ENCODE measurements at places on chromosomes 5 and 9.
A peak's percentile ranks its signal among the peaks of the same experiment; 100 is the strongest.

DNA sequence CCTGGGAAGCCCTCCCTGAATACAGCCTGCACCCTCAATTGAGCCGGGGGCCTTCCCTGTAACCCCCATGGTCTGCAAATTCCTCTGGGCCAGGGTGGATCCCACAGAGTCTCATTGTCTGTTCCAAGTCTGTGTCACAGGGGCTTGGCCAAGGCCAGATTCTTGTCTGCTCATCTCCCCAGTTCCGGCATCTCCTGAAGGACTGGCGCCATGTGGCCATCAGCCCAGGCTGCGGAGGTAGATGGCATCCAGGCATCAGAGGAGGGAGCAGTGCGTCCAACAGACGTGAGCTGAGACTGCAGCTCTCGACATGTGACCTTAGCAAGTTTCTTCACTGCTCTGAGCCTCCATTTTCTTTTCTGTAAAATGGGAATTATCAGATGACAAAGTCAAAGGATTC, 37.3 kb upstream of the RPL26L1 start:
- H3K36me3 ChIP-seq, result peaks cover 38% of the 10 kb centered on the region
- DNase-seq, result no peak
- no peak overlapping the region for H3K4me3 ChIP-seq
- H3K27me3 ChIP-seq, result no peaks in the 10 kb centered on the region
- peak overlapping the region; percentile 29 for H3K27ac ChIP-seq

GRCh38 chr9:110143950-110144545, 63.9 kb downstream of the C9orf152 start:
- H3K4me1 ChIP-seq, result peaks cover 32% of the 10 kb centered on the region
- H3K27ac ChIP-seq, result no peak overlapping the region
- H3K27me3 ChIP-seq, result no peaks in the 10 kb centered on the region
- DNase-seq, result no peak

DNA sequence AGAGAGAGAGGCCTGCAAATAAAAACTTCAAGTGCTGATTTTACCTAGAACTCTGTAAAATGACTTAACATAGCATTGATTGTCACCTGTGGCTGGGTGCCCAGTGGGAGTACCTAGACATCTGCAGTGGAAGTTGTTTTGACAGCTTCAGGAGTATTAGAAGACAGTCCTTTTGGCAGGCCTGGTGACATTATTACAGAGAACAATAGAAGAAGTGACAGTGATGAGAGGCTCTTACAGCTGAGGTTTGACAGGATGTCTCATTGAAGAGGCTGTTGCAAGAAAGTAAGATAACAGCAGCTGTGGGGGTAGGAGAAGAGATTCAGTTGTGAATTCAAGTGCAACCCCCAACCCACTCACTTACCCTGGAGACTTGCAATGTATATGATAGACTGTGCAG, 27.9 kb upstream of the MUSK start:
- peak overlapping the region; percentile 53 for H3K27ac ChIP-seq
- no peak for DNase-seq
- H3K4me3 ChIP-seq, result no peak overlapping the region
- no peaks in the 10 kb centered on the region for H3K27me3 ChIP-seq
- no peaks in the 10 kb centered on the region for H3K36me3 ChIP-seq

DNA sequence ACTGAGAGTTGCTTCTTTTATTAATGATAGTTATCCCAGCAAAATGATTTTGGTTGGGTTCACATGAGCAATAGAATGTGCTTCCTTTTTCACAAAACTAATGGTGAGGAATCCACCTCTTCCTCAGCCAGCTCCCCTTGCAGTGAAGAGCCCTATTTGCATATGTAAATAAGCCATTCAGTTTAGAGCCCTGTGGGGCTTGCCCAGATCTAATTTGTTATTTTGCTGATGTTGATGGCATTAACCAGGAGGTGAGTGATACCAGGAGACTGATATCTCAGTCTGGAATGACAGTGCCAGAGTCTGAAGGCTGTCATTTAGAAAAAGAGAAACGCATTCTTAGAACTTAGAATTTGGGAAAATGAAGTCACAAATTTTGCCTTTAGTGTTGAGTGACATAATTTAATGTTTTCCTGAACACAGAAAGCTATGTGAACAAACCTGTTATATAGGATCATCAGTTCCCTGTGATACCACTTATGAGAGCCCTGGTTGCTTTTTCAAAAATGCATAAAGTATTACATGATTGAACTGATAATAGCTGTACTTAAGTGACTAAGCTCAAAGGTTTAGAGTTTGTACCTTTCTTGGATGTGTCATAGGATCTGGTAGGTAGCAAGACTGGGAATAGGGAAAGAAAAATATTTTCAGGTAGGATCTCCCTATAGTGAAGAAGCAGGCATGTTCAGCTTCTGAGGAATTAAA, 271.6 kb downstream of the MAST4 start:
- H3K36me3 ChIP-seq, result no peaks in the 10 kb centered on the region
- no peak overlapping the region for H3K4me3 ChIP-seq
- H3K27ac ChIP-seq, result no peak overlapping the region
- no peaks in the 10 kb centered on the region for H3K4me1 ChIP-seq
- peaks cover 6% of the 10 kb centered on the region for H3K27me3 ChIP-seq

DNA sequence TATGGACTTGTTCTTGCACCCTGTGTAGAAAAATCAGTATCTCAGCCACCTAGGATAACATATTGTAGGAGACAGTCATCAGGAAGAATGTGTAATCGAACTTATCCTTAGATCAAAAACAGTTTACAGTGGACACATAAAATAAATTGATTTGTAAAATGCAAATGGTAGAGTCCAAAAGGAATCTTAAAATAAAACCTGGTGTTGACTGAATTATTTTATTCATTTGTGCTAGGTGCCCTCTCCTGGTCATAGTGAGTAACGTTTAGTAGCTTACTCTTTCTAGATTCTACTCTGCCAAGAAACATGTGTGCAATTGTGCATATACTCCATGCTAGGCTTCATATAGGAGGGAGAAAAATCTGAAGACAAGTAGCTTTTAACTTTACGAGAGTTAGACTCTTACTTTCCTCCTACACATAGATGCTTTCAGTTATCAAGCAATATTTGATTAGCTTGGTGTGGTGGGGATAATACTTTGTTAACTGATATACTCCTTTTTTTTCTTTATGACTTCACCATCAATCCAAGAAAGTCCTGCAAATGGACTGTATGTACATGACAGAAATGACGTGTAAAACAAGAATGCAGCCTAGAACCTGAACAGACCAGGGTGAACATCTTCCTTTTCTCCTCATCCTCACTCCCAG, 23.7 kb upstream of the LOX start:
- no peak overlapping the region for H3K4me3 ChIP-seq
- H3K36me3 ChIP-seq, result no peaks in the 10 kb centered on the region
- peaks cover 5% of the 10 kb centered on the region for H3K4me1 ChIP-seq
- H3K27me3 ChIP-seq, result no peaks in the 10 kb centered on the region
- no peak overlapping the region for H3K27ac ChIP-seq

GRCh38 chr9:132801659-132802058, 76.4 kb downstream of the AK8 start:
- no peaks in the 10 kb centered on the region for H3K36me3 ChIP-seq
- no peak overlapping the region for H3K4me3 ChIP-seq
- no peaks in the 10 kb centered on the region for H3K4me1 ChIP-seq

DNA sequence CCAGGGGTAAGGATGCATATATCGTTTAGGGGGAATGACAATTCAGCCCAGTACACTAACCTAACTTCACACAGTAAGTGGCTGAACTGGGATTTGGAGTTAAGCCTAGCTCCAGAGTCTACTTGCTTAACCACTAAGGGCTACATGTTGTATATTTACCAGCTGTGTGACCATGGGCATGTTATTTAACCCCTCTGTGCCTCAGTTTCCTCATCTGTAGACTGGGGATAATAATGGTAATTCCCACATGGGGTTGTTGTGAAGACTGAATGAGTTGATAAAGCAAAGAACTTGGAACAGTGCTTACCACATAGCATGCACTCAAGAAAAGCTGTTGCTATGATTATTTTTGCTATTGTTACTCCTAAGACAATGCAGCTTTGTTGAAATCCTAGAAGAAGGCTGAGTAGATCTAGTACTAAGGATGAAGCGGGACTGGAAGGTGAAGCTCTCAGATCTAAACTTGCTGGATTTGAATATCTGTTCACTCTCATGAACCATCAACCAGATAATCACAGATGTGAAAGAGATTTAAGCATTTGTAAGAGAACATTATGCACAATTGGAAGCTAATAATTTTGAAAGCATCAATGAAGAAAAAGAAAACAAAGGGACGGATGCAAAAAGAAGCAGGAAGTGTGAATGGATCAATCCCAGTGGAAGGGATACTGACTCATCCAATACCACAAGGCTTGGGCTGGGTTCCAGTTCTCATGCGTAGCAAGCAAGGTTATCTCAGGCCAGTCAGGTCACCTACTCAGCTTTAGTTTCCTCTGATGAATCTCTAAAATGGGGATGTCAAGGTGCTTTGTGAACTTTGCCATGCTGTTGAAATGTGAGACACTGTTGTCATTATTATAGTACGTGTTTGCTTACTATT, 78.5 kb upstream of the TBC1D2 start:
- H3K27ac ChIP-seq, result no peak overlapping the region
- no peaks in the 10 kb centered on the region for H3K27me3 ChIP-seq
- peaks cover 12% of the 10 kb centered on the region for H3K4me1 ChIP-seq
- H3K4me3 ChIP-seq, result no peak overlapping the region

- no peak for DNase-seq
- H3K36me3 ChIP-seq, result no peaks in the 10 kb centered on the region
- H3K4me3 ChIP-seq, result no peak overlapping the region
- no peak overlapping the region for H3K27ac ChIP-seq
- H3K4me1 ChIP-seq, result no peaks in the 10 kb centered on the region
These were observed 117.5 kb downstream of the FSTL4 start for GRCh38 chr5:133494923-133495246.

DNA sequence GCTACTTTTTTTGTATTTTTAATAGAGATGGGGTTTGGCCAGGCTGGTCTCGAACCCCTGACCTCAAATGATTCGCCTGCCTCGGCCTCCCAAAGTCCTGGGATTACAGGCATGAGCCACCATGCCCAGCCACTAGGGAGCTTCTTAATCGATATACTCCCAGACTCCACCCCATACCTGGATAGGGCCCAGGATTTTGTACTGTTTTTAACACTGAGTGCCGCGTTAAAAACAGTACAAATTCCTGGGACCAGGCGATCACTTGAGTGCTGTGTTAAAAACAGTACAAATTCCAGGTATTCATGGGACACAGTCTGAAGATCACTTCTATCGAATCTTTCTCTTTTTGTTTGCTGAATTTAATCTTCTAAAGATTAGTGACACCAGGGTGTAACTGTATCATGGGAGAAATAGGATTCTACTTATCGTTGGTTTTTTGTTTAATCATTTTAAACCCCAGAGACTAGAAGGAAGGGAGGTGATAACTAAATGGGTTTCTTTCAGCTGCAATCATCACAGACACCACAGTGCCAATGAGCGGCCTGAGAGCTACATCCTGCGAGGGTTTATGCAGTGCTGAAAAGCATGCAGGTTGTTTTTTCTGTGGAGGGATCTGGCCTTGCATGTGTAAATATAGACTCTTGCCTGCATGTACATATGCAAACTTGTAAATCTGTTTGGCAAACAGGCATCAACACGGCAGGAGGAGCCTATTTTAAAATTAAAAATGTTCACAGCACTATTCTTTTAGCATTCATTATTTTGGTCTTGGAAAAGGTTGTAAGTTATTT, 303.8 kb upstream of the WWC1 start:
- DNase-seq, result no peak
- H3K36me3 ChIP-seq, result no peaks in the 10 kb centered on the region
- H3K4me3 ChIP-seq, result no peak overlapping the region

- H3K27me3 ChIP-seq, result no peaks in the 10 kb centered on the region
- H3K4me3 ChIP-seq, result no peak overlapping the region
- H3K27ac ChIP-seq, result no peak overlapping the region
- H3K4me1 ChIP-seq, result peaks cover 26% of the 10 kb centered on the region
- H3K36me3 ChIP-seq, result peaks cover 82% of the 10 kb centered on the region
- DNase-seq, result no peak
These were observed 171.6 kb upstream of the OTULINL start for GRCh38 chr5:14410068-14410393.

GRCh38 chr5:15566306-15566705, 66.3 kb downstream of the FBXL7 start:
- H3K27ac ChIP-seq, result no peak overlapping the region
- no peaks in the 10 kb centered on the region for H3K4me1 ChIP-seq
- H3K27me3 ChIP-seq, result no peaks in the 10 kb centered on the region
- H3K36me3 ChIP-seq, result no peaks in the 10 kb centered on the region
- no peak overlapping the region for H3K4me3 ChIP-seq
- no peak for DNase-seq

GRCh38 chr9:38198140-38198539, 129.1 kb upstream of the SHB start:
- no peak overlapping the region for H3K27ac ChIP-seq
- no peaks in the 10 kb centered on the region for H3K4me1 ChIP-seq
- H3K4me3 ChIP-seq, result no peak overlapping the region
- H3K36me3 ChIP-seq, result no peaks in the 10 kb centered on the region

GRCh38 chr5:157785801-157786200, 42.3 kb downstream of the LSM11 start:
- peaks cover 11% of the 10 kb centered on the region for H3K36me3 ChIP-seq
- no peaks in the 10 kb centered on the region for H3K4me1 ChIP-seq
- H3K27me3 ChIP-seq, result no peaks in the 10 kb centered on the region
- H3K27ac ChIP-seq, result no peak overlapping the region

DNA sequence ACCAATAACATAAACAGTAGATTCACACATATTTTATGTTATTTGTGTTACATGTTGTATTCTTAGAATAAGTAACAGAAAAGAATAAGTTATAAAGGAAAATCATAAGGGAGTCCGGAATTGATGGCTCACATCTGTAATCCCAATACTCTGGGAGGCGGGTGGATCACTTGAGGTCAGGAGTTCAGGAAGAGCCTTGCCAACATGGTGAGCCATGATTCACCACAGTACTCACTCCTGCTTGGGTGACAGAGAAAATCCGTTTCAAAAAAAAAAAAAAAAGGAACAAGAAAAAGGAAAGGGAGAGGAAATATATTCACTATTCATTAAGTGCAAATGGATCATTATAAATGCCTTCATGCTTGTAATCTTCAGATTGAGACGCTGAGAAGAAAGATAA, 533.3 kb upstream of the CDH9 start:
- no peak overlapping the region for H3K27ac ChIP-seq
- no peak for DNase-seq
- H3K36me3 ChIP-seq, result no peaks in the 10 kb centered on the region
- no peaks in the 10 kb centered on the region for H3K4me1 ChIP-seq
- no peak overlapping the region for H3K4me3 ChIP-seq
- no peaks in the 10 kb centered on the region for H3K27me3 ChIP-seq

DNA sequence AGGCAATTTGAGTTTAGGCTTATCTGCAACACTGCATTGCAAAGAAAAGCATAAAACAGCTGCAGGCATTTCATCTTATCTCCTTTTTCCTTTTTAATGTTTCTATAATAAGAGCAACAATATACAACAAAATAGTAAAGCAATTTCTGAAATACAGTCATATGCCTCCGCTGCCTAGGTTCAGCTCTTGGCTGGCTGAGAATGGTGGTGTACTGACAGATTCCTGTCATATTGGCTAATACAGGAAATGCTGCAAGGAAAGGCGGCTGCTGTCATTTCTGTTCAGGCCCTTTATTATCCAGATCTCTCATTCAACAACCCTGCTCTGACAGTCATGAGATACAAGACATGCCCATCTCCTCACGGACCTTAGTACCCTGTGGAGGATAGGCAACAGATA, 677.0 kb downstream of the TAF11L14 start:
- H3K27me3 ChIP-seq, result no peaks in the 10 kb centered on the region
- H3K4me1 ChIP-seq, result no peaks in the 10 kb centered on the region
- H3K36me3 ChIP-seq, result no peaks in the 10 kb centered on the region
- no peak overlapping the region for H3K4me3 ChIP-seq
- DNase-seq, result no peak

GRCh38 chr5:107542831-107543231, 127.9 kb downstream of the EFNA5 start:
- H3K27me3 ChIP-seq, result no peaks in the 10 kb centered on the region
- peaks cover 4% of the 10 kb centered on the region for H3K4me1 ChIP-seq

GRCh38 chr9:126517833-126518356, 95.8 kb upstream of the LMX1B start:
- H3K27ac ChIP-seq, result no peak overlapping the region
- H3K27me3 ChIP-seq, result peaks cover 58% of the 10 kb centered on the region
- H3K4me1 ChIP-seq, result peaks cover 2% of the 10 kb centered on the region
- DNase-seq, result no peak
